ENCODE measurements at places on chromosomes 11 and 22.

DNA sequence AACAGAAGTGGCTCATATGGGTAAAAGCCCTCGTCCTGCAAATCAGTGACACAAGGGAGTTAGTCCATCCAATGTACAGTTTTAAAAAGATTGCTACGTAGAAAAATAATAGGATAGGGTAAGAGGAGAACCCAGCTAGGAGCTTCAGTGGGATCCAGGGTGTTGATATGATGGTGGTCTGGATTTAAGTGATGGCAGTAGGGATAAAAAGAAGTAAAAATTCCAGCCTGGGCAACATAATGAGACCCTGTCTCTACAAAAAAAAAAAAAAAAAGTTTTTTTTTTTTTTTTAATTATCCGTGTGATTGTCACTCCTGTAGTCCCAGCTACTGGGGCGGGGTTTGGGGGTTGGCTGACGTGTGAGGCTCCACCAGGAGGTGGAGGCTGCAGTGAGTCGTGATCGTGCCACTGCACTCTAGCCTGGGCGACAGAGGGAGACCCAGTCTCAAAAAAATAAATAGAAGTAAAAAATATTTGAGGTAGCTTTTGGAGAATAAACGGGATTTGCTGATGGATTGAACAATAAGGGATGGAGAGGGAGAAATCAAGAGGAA lies 7.0 kb upstream of the L3MBTL2 start:
- peak; percentile 62 for DNase-seq

DNA sequence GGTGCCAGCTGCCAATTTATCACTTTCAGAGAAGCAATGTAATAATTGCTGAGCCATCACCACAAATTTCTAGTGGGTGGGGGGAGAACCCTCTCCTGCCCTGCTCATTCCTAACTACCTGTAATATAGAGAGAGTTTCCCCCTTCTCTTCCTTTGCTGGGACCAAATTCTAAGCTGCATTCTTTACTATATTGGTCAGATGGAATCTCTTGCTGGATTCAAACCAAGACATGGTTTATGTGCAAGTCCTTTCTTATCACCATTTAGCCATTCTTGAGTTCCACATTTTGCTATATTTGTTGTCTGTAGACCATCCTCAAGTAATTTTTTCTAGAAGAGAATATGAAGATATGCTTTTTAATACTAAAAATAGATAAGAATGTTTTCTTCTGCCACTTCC lies 452.1 kb downstream of the MN1 start:
- DNase-seq: no peak

DNA sequence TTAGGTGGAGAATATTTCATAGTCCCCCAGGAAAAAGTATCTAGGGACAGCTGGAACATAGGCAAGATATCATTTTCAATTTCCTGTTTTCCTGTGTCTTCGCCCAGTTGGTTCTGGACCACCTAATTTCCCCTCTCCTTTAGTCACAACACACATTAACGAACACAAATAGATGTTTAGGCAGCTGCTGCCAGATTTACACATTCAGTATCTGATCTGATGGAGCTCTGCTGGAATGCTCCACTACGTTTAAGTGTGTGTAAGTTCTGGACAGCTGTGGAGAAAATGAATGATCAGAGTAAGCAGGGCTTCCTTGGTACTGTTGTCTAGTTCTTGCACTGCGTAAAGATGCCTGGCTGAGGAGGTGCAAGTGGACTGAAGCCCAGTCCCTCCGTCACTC lies 36.1 kb upstream of the CLPB start:
- DNase-seq: no peak

DNA sequence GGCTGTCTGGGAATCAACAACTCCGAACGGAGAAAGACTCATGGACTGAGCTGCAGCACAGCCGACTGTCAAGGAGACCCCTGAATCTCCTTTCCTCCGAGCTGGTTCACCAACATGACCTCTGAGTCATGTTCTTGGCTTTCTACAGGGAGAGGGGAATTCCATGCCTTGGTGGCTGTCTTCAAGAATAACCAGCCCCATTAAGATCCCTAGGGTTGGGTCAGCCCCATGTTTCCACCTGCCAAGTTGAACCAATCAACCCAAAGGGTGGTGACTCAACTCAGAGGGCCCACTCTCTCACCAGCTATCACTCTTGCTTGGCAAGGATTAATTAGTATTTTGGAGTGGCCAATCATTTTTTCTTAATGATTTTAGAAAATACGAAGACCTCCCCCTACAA lies 28.3 kb upstream of the IGSF22 start:
- no peak for DNase-seq

DNA sequence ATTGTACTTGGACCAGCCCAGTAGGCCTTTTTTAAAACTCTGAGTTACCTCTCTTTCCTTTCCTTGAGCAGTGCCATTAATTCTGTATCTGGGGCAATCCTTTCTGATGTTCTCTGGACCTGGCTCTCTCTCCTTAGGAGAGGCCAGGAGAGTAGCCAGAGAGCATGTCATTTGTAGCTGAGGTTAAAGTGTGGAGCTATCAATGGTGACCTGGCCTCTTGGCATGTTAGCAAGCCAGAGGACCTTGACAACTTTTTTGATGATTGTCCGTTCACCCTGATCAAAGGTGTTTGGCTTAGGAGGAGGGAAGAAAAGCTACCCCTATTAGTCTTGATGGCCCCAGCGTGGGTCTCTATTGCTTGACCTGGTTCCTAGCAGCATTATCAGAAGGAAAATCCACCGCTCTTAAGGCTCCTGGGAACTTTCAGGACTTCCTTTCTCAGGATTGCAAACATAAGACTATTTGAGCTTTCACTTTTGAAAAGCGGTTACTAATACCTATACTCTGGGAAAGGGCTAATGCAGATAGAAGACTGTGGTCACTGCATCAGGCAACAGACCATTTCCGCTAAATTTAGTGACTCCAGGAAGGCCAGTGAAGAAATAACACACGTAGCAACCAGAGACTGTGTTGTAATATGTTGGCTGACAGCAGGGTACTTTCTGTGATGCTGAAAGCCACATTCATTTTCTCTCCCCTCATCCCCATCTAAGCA lies 18.2 kb downstream of the LIMK2 start:
- DNase-seq: no peak

- no peak for DNase-seq
These were observed 110.1 kb upstream of the LMO1 start for GRCh38 chr11:8373519-8374432.

GRCh38 chr11:117239295-117239694 lies 6.8 kb downstream of the RNF214 start:
- no peak for DNase-seq

GRCh38 chr22:26168939-26169314 lies 335 bp upstream of the SEZ6L start:
- DNase-seq: no peak

- DNase-seq: no peak
These were observed 327.3 kb upstream of the PITPNB start for GRCh38 chr22:28246397-28246796.

DNA sequence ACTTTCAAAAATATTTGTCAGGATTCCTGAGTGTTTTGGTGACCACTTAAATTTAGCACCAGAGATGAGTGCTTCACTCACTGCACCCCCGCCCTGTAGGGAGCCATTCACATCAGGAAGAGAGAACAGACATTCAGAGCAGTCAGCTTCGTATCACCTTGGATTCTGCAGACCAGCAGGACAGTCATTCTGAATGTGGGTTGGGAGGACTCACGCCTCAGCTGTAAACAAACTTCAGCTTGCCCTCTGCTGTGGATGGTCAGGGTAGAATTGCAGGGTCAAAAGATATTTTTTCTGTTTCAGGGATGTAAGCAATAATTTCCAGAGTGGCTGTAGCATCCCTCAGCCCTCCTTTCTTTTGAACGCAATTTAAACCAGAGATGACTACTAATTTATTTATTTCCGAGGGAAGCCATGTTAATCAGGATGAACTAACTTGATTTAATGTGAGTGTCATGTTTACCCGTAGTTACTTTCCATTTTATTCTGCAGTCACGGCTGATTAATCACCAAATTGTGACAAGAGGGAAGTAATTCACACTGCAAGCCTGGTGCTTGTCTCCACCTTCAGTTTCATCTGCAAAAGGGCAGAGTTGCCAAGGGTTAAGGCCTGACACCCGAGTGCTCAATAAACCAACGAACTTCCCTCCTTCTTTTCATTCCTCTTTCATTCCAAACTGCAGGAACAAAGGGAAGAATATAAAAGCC lies 174.2 kb upstream of the DDI1 start:
- DNase-seq: no peak

GRCh38 chr22:43230971-43231723 lies 44.2 kb upstream of the TTLL12 start:
- peak; percentile 82 for DNase-seq
